ENCODE measurements at places on chromosomes 4 and X. TPM values are rescaled to one million over a fixed set of nuclear protein-coding genes. Genes with fewer than 3 reads are reported as not detected.

DNA sequence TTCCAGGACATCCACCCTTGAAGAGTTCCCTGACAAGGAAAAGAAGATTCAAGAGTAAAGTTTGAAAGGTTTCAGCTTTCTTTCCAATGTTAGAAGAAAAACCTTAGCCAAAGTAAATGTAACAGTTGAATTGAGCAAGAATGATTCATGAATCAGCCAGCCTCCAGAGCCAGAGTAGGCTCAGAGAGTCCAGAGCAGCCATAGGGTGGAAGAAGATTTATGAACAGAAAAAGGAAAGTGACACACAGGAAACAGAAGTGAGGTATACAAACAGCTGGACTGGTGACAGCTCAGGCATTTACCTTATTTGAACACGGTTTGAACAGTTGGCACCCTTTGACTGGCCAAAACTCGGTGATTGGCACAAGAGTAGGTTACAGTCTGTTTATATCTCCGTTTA, 63.2 kb downstream of the QDPR start:
- no peaks in the 10 kb centered on the region for H3K27me3 ChIP-seq
- H3K27ac ChIP-seq: peak overlapping the region; percentile 33
- no peaks in the 10 kb centered on the region for H3K4me1 ChIP-seq
- no peaks in the 10 kb centered on the region for H3K36me3 ChIP-seq
- H3K4me3 ChIP-seq: no peak overlapping the region

DNA sequence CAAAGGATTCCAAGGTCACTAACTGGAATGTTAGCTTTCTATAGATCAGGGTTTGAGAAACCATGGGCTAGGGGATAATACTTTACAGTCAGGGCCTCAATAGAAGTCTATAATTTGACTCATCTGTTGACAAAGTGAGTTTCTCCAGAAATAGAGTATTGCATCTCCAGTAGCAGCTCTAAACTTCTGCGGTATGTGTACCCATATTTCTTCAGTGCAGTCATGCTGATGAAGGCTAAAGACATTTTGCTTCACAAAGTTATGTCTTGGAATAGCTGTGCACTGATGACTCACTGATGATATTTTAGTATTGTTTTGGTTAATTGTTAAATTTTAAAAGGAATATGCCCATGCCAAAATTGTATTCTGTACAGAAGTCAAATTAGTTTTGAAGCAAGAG, 464.9 kb upstream of the AMOT start:
- no peak overlapping the region for H3K4me3 ChIP-seq
- H3K36me3 ChIP-seq: no peaks in the 10 kb centered on the region
- H3K4me1 ChIP-seq: no peaks in the 10 kb centered on the region
- H3K27ac ChIP-seq: no peak overlapping the region
- no peak for DNase-seq

DNA sequence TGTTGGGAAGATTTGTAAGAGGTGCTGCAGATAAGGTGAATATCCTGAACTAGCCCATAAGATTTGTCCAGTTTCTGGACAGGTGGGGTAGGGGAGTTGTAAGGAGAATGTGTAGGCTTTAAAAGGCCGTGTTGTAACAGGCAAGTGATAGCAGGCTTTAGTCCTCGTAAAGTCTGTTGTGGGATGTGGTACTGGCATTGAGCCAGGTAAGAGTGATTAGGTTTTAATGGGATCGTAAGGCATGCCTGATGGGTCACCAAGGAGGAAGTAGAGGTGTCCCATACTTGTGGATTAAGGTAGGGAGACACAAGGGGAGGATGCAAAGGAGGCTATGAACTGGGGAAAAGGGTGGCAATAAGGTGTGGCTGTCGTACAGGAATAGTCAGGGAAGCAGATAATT, 256.9 kb upstream of the DKK2 start:
- no peaks in the 10 kb centered on the region for H3K27me3 ChIP-seq
- H3K27ac ChIP-seq: no peak overlapping the region
- H3K4me3 ChIP-seq: no peak overlapping the region
- no peaks in the 10 kb centered on the region for H3K36me3 ChIP-seq
- no peaks in the 10 kb centered on the region for H3K4me1 ChIP-seq
- no peak for DNase-seq

GRCh38 chrX:66000628-66001272, 39.1 kb downstream of the VSIG4 start:
- no peak for DNase-seq
- no peaks in the 10 kb centered on the region for H3K27me3 ChIP-seq
- no peak overlapping the region for H3K27ac ChIP-seq
- H3K4me3 ChIP-seq: no peak overlapping the region

DNA sequence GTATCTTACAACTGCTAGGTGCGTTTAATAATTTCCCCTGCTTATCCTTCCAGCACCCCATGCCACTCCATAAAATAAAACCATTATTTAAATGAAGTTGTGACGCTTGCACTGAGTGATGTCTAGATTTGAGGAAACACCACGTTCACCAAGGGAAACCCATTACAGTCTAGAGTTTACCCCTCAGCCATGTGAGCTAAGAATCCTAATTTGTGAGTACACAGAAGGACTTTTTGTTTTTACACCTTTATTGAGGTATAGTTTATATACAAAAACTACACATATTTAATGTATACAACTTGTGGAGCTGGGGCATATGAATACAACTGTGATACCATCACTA, 326.8 kb downstream of the RAPGEF2 start:
- no peak for DNase-seq
- no peaks in the 10 kb centered on the region for H3K4me1 ChIP-seq
- H3K36me3 ChIP-seq: no peaks in the 10 kb centered on the region
- no peak overlapping the region for H3K4me3 ChIP-seq
- H3K27me3 ChIP-seq: no peaks in the 10 kb centered on the region

DNA sequence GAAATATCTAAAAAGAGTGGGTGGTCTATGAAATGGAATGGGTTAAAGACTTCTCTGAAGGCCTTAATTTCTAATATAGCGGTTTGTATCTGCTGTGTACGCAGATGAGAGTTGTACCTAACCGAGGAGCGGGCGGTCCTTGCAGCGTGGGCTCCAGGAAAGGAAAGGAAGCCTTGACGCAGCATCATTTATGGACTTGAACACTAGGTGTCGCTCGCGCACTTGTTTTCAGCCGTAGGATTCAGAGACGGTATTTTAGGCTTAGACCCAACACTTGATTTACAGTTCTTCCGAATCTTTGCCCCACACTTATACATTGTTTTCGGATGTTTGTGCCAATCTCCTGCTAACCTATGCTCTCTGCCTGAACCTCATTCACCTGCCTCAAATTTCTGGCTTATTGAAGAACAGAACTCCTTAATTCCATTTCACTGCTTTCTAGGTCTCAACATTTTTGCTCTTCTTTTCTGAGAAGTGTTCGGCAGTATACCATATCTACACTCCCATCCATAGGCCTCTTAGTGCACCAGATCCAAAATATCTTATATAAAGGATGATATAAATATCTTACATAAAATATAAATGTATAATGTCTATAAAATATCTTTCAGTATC, 48.9 kb upstream of the AADAT start:
- H3K36me3 ChIP-seq: no peaks in the 10 kb centered on the region
- H3K4me1 ChIP-seq: no peaks in the 10 kb centered on the region
- no peak overlapping the region for H3K4me3 ChIP-seq

DNA sequence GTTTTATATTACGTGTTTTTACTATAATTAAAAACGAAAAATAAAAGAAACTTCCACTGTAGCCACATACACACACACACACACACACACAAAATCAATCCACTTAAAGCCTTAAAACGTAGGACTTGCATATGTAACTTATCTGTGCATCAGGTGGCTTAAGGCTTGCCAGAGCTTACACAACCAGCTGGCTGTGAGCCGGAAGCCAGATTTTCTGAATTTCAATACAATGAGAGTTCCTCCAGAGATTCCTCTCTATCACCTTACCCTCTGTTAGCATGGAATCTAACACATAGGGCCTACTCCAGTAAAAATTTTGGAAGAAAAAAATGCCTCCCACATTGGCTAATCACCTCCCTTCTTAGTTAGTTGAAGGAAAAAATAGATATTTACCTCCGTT, 27.9 kb upstream of the SLITRK4 start:
- no peak for DNase-seq
- no peak overlapping the region for H3K27ac ChIP-seq
- no peaks in the 10 kb centered on the region for H3K27me3 ChIP-seq
- H3K4me1 ChIP-seq: no peaks in the 10 kb centered on the region
- no peak overlapping the region for H3K4me3 ChIP-seq

- no peaks in the 10 kb centered on the region for H3K27me3 ChIP-seq
- no peaks in the 10 kb centered on the region for H3K4me1 ChIP-seq
- H3K36me3 ChIP-seq: no peaks in the 10 kb centered on the region
- H3K27ac ChIP-seq: no peak overlapping the region
Measured at GRCh38 chrX:148069759-148070503, 88.8 kb downstream of the FMR1NB start.

GRCh38 chrX:131068945-131069719, 11.0 kb downstream of the ARHGAP36 start:
- H3K27ac ChIP-seq: no peak overlapping the region
- no peak overlapping the region for H3K4me3 ChIP-seq
- H3K27me3 ChIP-seq: no peaks in the 10 kb centered on the region
- no peaks in the 10 kb centered on the region for H3K4me1 ChIP-seq
- no peaks in the 10 kb centered on the region for H3K36me3 ChIP-seq

DNA sequence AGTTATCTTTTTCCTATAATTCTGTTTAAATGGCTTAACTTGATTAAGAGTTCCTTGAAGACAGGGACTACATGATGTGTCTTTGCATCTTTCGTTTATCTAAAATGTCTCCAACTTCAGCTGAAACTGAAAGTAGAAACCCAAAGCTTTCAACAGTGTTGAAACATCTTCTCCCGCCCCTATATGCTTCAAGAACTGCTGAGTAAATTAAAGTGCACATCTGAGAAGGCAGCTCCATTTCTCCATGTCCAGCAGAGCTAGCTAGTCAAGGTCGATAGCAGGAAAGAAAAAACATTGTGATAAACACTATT, 185.7 kb upstream of the TBL1X start:
- H3K27me3 ChIP-seq: no peaks in the 10 kb centered on the region
- no peak overlapping the region for H3K4me3 ChIP-seq
- H3K36me3 ChIP-seq: no peaks in the 10 kb centered on the region
- H3K27ac ChIP-seq: no peak overlapping the region

- DNase-seq: no peak
- no peak overlapping the region for H3K4me3 ChIP-seq
- H3K4me1 ChIP-seq: peaks cover 13% of the 10 kb centered on the region
- H3K27me3 ChIP-seq: no peaks in the 10 kb centered on the region
Measured at GRCh38 chr4:168836490-168836889, 173.6 kb downstream of the CBR4 start.

DNA sequence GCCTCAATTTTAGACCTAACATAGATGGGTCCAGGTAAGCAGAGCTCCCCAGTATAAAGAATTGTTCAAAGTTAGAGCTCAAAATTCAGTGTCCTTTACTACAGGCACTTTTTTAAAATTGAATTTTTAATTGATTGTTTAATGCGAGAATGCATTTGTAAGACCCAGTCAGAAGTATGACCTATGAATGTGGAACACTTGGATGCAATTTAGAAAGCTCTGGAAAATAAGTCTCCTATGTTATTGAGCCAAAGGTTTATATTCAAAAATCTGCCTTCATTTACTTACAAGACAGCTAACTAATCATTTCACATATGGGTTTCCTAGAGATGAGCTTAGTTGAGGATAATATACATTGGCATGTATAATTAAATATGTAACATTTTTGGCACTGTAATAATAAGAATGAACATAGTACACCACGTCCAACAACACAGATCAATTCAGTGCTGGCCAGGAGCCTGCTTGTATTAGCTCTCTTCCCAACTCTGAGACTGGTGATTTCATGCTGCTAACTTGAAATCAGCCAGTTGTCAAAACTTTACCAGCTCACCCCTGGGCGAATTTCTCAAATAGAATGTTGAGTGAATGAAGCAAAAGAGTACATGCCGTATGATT, 197.2 kb upstream of the NPY2R start:
- DNase-seq: no peak
- no peaks in the 10 kb centered on the region for H3K36me3 ChIP-seq
- H3K4me3 ChIP-seq: no peak overlapping the region
- no peaks in the 10 kb centered on the region for H3K27me3 ChIP-seq
- H3K27ac ChIP-seq: no peak overlapping the region

GRCh38 chr4:136862653-136863052, 669.6 kb downstream of the PCDH18 start:
- DNase-seq: no peak
- H3K36me3 ChIP-seq: no peaks in the 10 kb centered on the region
- H3K27ac ChIP-seq: no peak overlapping the region
- H3K27me3 ChIP-seq: no peaks in the 10 kb centered on the region

- no peak for DNase-seq
- H3K4me3 ChIP-seq: no peak overlapping the region
- H3K27me3 ChIP-seq: no peaks in the 10 kb centered on the region
- no peak overlapping the region for H3K27ac ChIP-seq
- no peaks in the 10 kb centered on the region for H3K36me3 ChIP-seq
Measured at GRCh38 chr4:183932576-183932975, 27.5 kb downstream of the STOX2 start.

- H3K36me3 ChIP-seq: no peaks in the 10 kb centered on the region
- no peak overlapping the region for H3K27ac ChIP-seq
- no peak for DNase-seq
- peak overlapping the region; percentile 16 for H3K4me3 ChIP-seq
- H3K27me3 ChIP-seq: no peaks in the 10 kb centered on the region
Measured at GRCh38 chr4:153467897-153468262, 1.7 kb downstream of the TMEM131L start.

- H3K27me3 ChIP-seq: no peaks in the 10 kb centered on the region
- no peak overlapping the region for H3K27ac ChIP-seq
- no peaks in the 10 kb centered on the region for H3K4me1 ChIP-seq
- no peak for DNase-seq
Measured at GRCh38 chr4:6875431-6875831, 34.2 kb upstream of the TBC1D14 start.

DNA sequence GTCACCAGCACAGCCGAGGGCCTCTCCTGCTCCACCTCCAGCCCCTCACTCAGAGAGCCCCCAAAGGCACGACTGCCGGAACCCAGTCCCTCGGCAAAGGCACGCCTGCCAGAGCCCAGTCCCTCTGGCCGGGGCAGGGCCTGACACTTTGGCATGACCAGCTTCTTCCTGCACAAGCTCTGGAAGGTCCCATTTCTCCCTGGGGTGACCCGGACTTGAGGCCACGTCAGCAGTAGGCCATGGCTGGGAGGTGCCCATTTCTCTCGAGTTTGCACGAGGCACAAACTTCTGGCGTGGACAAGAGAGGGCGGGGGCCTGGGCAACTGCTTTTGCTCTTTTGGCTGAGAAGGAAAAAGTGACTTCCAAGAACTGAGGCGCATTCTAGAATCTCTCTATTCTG, 62.2 kb upstream of the GPR78 start:
- H3K4me1 ChIP-seq: no peaks in the 10 kb centered on the region
- H3K36me3 ChIP-seq: no peaks in the 10 kb centered on the region
- H3K4me3 ChIP-seq: no peak overlapping the region
- H3K27ac ChIP-seq: no peak overlapping the region
- no peak for DNase-seq

- H3K4me3 ChIP-seq: no peak overlapping the region
- H3K27ac ChIP-seq: no peak overlapping the region
- H3K4me1 ChIP-seq: no peaks in the 10 kb centered on the region
- H3K36me3 ChIP-seq: no peaks in the 10 kb centered on the region
- no peaks in the 10 kb centered on the region for H3K27me3 ChIP-seq
Measured at GRCh38 chr4:141427726-141428296, 207.1 kb downstream of the ZNF330 start.

Gene LANCL3
- 0.84 TPM for total RNA-seq

Gene SORBS2
- 696 TPM for total RNA-seq

Gene DGKK
- not detected for total RNA-seq

Gene HS6ST2
- total RNA-seq: 0.06 TPM

Gene MAP9
- 16.2 TPM for total RNA-seq

Gene ARHGEF6
- total RNA-seq: 37.6 TPM

Gene GPRASP1
- 19.9 TPM for total RNA-seq

Gene NXF2B
- total RNA-seq: not detected

Gene TMPRSS11D
- not detected for total RNA-seq

Gene S100P
- 7.2 TPM for total RNA-seq

Gene ARHGAP4
- total RNA-seq: 81.3 TPM

All from aorta (tissue), 5 donors.